ENCODE measurements at places on chromosomes 3 and 15.

DNA sequence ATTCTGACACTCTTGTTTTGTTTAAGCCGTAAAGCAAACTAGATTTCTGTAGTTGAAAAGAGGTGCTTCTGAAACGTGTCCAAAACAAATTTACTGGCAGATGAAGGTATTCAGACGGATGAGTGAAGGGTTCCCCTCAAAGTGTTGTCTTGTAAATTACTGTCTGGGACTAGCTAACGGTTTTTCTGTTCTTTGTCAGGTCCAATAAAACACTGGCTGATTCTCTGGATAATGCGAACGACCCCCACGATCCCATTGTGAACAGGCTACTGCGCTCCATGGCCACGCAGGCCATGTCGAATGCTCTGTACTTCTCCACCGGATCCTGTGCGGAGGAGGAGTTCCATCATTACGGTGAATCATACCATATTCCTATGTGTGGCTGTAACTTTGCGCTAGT, 27.7 kb downstream of the TIPIN start:
- DNase-seq, result no peak

- DNase-seq, result peak; percentile 7
Measured at GRCh38 chr3:26712211-26713026, 89.8 kb downstream of the LRRC3B start.

GRCh38 chr3:132726341-132726823, 4.2 kb upstream of the NPHP3 start:
- DNase-seq, result peak; percentile 36

- no peak for DNase-seq
Measured at GRCh38 chr3:192422321-192422996, 304.9 kb downstream of the FGF12 start.

DNA sequence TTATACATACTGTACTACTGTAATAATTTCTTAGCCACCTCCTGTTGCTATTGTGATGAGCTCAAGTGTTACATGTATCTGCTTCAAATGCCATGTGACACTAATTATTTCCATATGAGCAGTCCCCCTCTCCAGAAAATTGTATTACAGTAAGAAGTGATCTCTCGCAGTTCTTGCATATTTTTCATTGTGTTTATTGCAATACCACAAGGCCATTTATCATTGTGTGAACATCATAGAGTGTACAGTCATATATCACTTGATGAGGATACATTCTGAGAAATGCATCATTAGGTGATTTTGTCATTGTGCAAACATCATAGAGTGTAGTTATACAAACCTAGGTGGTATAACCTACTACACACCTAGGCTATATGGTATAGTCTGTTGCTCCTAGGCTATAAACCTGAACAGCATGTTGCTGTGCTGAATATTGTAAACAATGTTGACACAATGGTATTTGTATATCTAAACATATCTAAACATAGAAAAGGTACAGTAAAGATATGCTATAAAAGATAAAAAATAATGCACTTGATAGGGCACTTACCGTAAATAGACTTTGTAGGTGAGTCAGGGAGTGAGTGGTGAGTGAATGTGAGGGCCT, 189.6 kb upstream of the MLF1 start:
- DNase-seq, result no peak

GRCh38 chr3:185924375-185924774, 13.4 kb downstream of the TRA2B start:
- DNase-seq, result no peak

DNA sequence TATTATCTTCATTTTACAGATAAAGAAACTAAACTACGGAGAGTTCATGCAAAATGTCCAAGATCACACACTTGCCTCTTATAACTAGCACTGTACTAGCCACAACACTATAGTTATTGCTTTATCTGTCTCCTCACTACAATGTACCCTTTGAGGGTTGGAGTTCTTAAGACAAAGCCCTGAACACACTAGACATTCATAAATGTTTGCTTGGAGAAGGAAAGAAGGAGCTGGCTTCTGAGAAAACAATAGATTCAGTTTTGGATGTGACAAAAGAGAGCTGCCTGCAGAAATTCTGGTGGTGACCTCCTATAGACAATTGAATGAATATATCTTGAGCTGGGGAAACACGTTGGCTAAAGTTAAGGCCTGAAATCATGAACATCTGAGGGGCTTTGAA, 169.9 kb upstream of the ARHGEF26 start:
- no peak for DNase-seq

- no peak for DNase-seq
Measured at GRCh38 chr15:68275165-68275746, 2.3 kb upstream of the FEM1B start.

DNA sequence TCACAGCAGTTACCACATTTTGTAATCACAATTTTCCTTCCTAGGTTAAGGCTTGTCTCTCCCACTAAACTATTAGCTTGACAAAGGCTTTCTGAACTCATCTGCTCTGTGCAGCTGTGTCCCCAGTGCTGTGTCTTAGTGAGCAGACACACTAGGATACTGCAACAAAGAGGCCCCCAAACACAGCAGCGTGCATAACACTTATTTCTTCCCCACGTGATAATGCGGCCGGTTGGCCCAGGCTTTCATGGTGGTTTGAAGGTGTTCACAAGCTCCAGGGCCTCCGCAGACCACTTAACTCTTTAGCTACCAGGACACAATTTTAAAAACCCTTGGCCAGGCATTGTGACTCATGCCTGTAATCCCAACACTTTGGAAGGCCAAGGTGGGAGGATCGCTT, 2.2 kb upstream of the HDAC11 start:
- no peak for DNase-seq

DNA sequence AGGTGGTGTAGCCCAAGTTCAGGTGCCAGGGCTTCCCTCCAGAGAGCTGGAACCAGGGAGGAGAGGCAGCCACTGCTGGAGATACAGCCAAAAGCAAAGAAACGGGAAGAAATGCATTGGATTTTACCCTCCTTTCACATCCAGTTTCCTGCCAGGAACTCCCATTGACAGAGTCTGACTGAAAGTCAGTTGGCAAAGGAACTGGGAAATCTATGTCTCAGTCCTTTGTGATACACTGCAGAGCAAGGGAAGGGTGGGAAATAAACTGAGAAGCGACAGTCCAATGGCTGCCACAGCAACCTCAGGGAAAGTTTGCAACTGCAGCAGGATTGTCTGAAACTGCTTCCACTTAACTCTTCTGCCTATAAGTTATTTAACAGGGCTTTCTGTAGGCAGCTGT, 142.6 kb downstream of the SATB1 start:
- no peak for DNase-seq

GRCh38 chr3:15081960-15082664, 16.8 kb downstream of the RBSN start:
- DNase-seq, result no peak

DNA sequence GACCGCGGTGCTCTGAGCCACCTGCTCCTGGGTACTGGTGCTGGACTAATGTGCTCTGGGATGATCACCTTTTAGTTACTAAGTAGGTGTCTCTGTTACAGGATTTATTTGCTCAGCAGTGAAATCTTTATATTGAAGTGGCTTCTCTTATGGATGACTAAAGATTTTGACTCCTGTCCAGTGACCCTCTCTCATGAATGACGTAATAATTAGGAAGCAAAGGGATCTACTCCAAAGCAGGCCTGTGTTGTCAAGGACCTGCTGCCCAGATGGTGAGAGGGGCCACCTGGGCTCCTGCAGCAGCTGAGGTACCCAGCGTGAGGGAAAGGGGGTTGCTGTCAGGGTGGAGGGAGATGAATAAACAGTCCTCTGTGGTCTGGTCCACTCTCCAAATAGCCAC, 263.6 kb downstream of the GABRG3 start:
- DNase-seq, result no peak

DNA sequence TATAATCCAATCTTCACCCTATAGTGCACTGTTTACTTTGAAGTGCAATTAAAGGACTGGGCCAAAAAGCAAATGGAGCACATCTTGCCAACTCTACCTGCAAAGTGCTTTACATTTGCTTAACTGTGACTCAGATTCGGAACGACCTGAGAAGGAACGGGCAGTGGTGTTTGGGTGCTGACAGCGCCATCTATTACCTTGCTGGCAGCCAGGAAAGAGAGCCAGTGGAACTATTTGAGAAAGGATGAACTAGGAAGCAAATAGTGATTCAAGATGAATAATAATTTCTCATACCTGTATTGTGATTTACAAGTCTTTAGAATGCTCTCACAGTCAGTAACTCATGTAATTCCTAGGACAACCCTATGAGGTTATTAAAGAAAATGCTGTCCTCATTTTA, 312.9 kb downstream of the PDCD6IP start:
- no peak for DNase-seq

GRCh38 chr3:79983118-79983517, 215.3 kb upstream of the ROBO1 start:
- no peak for DNase-seq

DNA sequence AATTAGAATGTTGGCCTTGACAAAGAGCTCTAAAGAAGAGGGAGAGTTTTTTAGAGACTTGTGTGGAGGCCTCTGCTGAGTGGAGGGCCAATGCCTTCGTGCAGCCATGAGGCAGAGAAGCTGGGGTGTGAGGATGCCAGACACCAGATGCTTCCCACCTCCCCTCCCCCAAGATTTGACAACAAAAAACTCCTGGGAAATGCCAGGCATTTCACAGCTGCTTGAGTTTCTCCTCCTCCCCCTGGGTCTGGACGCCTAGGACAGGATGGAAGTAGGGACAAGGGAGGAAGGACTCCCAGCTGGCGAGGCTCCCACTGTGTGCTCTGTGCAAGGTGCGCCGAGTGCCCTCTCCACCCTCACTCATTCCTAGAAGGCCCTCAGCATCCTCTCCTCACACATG, 20.1 kb downstream of the TGM4 start:
- DNase-seq, result no peak

DNA sequence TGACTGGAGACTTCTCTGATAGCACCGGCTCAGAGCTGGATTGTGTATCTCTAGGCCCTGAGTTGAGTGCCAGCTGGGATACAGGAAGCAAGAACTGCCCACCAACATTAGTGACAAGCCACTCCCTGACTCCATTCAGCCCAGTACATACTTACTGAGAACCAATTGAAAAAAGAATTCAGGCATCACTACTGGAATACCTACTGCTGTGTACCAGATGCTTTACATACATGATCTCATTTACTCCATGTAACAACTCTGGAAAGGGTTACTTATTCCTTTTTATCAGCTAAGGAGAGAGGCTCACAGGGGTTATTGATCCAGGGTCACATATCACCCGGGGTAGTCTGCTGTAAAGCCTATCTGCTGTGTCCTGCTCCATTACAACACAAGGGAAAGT, 1.3 kb upstream of the SYN2 start:
- DNase-seq, result no peak

GRCh38 chr15:96326328-96327154, 4.0 kb upstream of the NR2F2 start:
- DNase-seq, result no peak

DNA sequence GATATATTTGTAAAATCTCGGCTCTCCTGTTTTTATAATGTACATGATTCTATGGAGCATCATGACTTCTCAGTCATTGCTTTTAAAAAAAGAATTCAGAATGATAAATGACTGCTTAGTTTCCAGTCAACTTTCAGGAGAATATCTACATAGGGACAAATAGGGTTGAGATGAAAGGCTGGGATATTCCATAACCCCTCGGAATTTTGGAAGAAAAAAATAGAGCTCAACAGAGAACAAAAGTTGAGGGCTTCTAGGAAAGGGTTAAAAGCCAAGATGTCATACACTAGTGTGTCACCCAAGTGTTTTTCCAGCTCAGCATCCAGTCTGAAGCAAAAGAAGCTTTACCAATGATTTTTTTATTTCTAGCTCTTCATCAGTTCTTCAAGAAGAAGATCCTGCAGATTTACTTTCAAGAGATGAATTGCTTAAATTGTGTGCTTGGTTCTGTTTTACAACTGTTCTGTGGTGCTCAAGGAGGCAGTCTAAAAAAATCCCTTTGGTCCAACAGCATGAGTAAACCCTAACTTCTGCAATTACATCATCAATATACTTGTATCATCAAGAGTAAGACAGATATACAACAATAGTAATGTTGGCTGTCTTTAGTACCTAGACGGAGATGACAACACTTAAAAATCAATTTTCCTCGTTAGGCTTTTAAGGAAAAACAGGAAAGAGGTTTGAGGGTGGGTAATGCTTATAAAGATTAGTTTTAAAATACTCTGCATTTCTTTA, 979 bp downstream of the UNC13C start:
- no peak for DNase-seq

DNA sequence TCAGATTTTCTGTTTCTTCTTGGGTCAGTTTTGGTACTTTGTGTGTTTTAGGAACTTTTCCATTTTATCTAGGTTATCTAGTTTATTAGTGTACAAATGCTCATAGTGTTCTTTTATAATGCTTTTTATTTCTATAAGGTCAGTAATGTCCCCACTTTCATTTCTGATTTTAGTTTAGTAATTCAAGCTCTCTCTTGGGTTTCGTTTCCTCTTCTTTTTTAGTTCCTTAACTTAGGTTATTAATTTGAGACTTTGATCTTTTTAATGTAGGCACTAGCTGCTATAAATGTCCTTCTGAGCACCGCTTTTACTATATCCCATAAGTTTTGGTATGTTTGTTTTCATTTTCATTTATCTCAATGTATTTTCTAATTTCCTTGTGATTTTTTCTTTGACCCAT, 27.0 kb upstream of the CD200R1L start:
- DNase-seq, result no peak

- DNase-seq, result peak; percentile 89
Measured at GRCh38 chr15:63504247-63504978, at the start of gene USP3. Gene USP3 (plus strand): TSS chr15:63504593. CDS start chr15:63504740, 147 bp downstream.

DNA sequence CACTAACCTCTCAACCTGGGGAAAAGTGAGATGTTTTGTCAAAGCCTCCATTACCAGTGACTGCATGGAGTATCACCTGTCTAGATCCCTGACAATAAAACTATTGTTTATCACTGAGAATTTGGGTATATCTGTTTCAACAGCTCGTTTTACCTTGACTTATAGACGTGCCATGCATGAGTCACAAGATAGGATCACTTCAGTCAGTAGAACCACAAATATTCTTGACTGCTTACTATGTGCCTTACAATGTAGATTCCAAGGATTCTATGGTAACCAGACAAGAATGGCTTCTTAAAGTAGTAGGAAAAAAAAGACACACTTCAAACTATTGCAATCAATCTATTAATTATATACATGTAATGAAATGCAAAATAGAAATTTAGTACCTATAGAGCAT, 55.7 kb upstream of the GRM7 start:
- no peak for DNase-seq
